ENCODE measurements at places on chromosomes 1 and 21. TPM values are rescaled to one million over a fixed set of nuclear protein-coding genes. Genes with fewer than 3 reads are reported as not detected.

DNA sequence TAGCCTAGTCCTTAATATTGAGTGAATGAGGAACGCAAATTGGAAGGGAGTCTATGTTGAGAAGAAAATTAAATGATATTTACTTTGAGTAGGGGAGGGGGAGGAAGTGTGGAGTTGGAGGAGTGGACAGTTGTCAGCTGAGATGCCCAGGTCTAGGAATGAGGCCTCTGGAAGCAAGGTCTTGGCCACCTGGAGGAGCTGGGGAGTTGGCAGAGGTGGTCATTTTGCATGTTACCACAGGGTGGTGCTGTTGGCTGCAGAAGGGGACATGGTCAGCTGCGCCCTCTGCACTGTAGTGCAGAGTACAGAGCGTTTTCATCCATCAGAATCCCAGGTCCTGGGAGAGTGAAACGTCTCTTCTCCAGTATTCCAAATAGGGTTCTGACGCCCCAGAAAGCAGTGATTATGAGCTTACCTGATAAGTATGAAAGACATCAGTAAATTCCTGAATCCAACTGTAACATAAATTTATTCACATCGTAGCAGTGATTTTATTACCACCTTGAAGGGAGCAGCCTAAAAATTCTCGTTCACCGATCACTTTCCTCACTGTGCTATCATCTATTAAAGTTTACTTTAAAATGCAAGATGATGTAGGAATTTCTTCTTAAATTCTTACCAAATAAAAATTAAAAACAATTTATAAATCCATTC lies 13.8 kb downstream of the PARK7 start:
- no peak overlapping the region for H3K27ac ChIP-seq
- no peaks in the 10 kb centered on the region for H3K4me1 ChIP-seq
- no peak overlapping the region for H3K4me3 ChIP-seq

GRCh38 chr1:236247286-236247685 lies 34.5 kb downstream of the ERO1B start:
- H3K27me3 ChIP-seq = no peaks in the 10 kb centered on the region
- no peak overlapping the region for H3K27ac ChIP-seq
- DNase-seq = no peak
- H3K4me3 ChIP-seq = no peak overlapping the region

DNA sequence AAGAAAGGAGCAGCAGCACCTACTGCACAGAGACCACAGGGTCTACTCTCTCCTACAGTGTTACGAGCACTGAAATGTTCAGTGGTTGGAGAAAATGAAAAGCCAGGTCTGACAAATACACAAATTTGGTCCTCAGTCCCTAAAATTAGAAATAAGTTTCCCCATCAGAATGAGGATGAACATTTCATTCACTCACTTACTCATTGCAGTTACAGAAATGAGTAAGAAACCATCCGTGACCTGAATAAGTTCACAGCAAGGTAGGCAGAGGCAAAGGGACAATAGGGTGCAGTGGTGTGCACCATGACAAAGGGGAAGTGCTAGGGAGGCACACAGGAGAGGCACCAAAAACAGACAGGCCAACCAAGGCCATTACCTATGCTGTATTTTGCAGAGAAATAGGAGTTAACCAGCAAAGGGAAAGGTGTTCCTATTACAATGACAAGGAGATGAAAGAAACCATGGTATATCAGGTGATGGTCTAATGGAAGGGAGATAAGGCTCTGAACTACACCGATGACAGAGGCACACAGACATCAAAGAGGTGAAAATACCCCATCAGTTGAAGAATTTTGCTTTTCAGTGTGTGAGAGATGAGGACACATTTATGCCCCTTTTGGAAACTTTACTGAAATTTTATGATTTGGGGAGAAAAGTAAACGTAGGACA lies 29.4 kb downstream of the VAV3 start:
- H3K36me3 ChIP-seq = no peaks in the 10 kb centered on the region
- no peak overlapping the region for H3K27ac ChIP-seq
- DNase-seq = no peak
- H3K27me3 ChIP-seq = no peaks in the 10 kb centered on the region

DNA sequence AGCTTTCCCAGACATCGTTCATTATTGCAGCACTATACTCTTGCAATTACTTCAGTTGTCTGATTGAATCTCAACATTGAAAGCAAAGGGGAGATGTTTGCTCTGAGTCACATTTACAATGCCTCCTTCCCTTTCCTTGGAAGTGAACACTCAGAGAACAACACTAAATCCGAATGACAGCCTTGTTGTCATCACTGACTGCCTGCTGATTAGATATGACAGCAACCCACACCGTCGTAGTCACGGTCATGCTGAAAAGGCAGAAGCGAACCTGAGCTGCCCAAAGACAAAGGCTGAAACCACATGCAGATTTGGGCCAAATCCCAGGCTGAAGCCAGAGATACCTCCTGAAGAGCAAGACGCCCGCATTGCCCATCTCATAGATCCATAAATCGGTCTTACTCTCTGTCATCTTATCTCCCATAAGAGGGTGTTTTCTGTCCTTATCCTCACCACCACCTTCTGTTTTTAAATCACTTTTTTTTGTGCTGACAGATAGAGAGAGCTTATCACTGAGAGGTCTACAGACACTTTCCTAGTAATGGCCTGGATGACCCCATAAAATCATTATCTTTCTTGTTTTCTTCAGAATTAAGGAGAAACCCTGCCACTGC lies 47.5 kb downstream of the TMCO4 start:
- H3K27me3 ChIP-seq = no peaks in the 10 kb centered on the region
- no peak overlapping the region for H3K4me3 ChIP-seq
- peaks cover 14% of the 10 kb centered on the region for H3K36me3 ChIP-seq
- H3K27ac ChIP-seq = no peak overlapping the region
- no peak for DNase-seq
- no peaks in the 10 kb centered on the region for H3K4me1 ChIP-seq

- no peaks in the 10 kb centered on the region for H3K4me1 ChIP-seq
- no peak for DNase-seq
- H3K4me3 ChIP-seq = no peak overlapping the region
- H3K36me3 ChIP-seq = no peaks in the 10 kb centered on the region
- H3K27ac ChIP-seq = no peak overlapping the region
- H3K27me3 ChIP-seq = peaks cover 13% of the 10 kb centered on the region
Observed at GRCh38 chr1:53732409-53732808, 6.6 kb downstream of the GLIS1 start.

DNA sequence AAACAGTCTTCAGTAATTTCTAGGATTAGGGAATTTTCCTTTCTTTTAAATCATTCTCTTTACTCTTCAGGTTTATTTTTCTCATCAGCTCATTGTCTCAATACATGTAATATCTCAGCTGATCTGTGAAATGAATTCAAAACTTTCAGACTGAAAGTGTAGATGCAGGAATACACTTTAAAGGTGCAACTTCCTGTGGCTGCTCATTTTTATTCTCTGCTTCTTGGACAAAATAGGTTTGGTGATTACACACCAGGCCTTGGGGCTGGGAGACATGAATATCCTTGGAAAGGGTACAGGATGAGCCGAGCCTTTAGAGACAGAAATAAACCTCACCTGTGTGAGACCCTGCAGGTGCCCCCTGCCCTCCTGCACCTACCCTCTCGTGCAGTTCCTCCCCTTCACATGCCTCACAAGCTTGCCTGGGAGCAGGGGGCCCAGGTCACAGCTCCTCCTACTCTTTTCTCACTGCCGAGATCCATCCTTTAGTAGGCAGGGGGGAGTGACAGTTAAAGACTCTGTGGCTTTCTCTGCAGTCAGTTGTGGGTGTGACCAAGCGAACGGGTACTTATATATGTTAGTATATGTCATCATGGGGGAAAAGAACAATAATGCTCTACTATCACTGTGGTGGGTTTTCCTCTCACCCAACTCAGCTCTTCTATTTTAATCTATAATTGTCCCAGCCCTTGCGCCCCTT lies 23.6 kb downstream of the XCL2 start:
- no peaks in the 10 kb centered on the region for H3K36me3 ChIP-seq
- H3K27me3 ChIP-seq = no peaks in the 10 kb centered on the region
- no peak overlapping the region for H3K27ac ChIP-seq

Gene E2F2
- total RNA-seq = 19.1 TPM

Gene C1orf74
- 2.2 TPM for total RNA-seq

Gene ZBTB8A
- total RNA-seq = 0.40 TPM

Gene DDX59
- 23.4 TPM for total RNA-seq

Gene ZBTB37
- 11.0 TPM for total RNA-seq

Data from CD8-positive, alpha-beta memory T cell (primary cell).